ENCODE measurements at places on chromosomes 2 and 18. TPM values are rescaled to one million over a fixed set of nuclear protein-coding genes. Genes with fewer than 3 reads are reported as not detected.

- DNase-seq: no peak
Observed at GRCh38 chr2:24907116-24907515, 12.9 kb downstream of the ADCY3 start.

GRCh38 chr2:216822470-216822869 is 37.4 kb downstream of the TNP1 start:
- no peak for DNase-seq

Gene WDCP
- 21.8 TPM for total RNA-seq

Gene GALR1
- total RNA-seq: 0.17 TPM

Data from H7 (cell line).